ENCODE measurements at places on chromosomes 3 and 15. TPM values are rescaled to one million over a fixed set of nuclear protein-coding genes. Genes with fewer than 3 reads are reported as not detected.

GRCh38 chr15:82641129-82641798 lies 5.9 kb downstream of the CPEB1 start:
- DNase-seq: no peak

The FMN1 gene
- total RNA-seq: 29.4 TPM

The MUC20 gene
- not detected for total RNA-seq

GRCh38 chr3:171393032-171393744 lies 67.0 kb downstream of the TNIK start:
- peak; percentile 58 for DNase-seq

DNA sequence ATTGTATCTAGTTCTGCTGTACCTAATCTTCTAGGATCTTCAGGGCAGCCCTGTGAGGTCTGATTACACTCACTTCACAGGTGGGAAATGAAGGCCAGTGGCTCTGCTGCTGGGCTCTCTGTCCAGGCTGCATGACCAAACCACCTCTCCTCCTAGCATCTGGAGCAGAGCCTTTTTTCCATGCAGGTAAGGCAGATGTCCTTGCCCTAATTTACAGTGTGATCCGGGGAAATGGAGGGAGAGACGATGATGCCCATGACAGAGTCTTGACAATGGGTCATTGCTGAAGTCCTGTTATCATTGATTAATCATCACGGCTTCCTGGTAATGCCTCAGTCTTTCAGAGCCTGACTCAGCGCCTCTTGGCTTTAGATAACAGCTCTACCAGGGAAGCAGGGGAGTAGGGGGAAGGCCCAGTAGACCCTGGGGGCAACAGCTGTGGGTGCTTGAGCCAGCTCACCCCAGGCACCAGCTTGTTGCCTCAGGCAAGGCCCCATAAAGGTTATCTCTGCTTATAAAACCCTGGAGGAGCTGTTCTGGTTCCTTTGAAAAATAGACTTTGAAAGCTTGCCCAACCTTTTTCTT lies 153.4 kb downstream of the GABRG3 start:
- DNase-seq: no peak

The KNG1 gene
- total RNA-seq: not detected

DNA sequence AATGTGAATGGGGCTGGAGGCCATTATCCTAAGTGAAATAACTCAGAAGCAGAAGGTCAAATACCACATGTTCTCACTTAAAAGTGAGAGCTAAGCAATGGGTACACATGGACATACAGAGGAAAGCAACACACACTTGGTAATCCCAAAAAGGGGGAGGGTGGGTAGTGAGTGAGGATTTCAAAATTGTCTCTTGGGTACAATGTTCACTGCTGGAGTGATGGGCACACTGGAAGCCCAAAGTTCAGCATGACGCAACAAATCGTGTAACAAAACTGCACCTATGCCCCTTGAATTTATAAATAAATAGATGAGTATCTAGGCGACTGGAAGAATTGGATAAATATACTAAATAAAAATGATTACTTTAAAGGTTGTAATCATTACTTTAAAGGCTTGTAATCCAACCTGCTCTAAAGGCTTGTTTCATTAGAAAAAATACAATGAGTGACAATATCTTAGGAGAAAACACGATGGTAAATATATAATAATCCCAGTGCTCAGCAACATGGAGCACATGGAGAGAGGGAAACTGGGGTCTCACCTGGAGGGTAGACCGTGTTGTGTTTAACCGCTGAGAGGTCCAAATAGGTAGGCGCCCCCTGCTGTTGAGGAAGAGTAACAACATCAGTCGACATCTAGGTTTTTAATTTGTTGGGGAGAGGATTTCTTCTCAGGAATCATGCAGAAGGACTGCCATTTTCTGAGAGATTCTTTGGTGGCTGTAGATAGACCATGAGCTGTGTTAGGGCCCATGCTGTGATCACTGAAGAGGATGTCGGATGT lies 78.5 kb upstream of the ROBO1 start:
- no peak for DNase-seq

The AADAC gene
- total RNA-seq: not detected

DNA sequence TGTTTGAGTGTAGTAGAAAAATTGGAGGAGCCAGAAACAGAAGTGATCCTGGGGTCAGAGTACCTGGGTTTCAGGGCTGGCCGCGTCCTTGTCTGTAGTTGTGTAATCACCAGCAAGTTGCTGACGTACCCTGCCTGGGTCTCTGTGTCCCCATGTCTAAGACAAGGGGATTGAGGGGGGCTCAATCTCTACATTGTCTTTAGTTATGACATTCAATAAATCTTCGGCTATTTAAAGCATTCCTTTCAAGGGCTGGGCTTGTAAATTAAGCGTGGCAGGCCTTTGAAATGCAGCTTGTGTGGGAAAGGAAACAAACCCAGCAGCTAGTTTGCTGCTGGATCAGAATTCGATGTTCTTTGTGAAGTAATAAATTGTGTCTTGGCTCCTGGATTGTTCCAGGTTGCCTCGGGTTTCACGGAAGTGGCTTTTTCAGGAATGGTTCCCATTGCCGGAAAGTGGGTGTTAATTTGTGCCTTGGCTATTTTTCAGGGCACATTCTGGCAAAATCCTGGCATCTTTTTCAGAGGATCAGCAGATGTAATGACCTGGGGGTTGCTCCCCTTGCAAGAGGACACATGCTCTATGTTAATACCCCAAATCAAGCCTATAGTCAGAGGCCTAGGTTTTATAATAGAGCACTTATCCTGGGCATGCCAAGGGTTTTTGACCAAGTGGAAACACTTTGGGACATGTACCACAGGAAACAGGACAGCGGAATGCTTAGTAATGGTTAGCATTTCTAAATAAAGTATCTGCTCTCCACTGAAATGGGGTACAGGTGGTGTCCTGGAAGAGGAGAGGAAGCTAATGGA lies 294.8 kb upstream of the NR2E3 start:
- no peak for DNase-seq

- no peak for DNase-seq
These were observed 13.1 kb upstream of the BLOC1S6 start for GRCh38 chr15:45573961-45574629.

DNA sequence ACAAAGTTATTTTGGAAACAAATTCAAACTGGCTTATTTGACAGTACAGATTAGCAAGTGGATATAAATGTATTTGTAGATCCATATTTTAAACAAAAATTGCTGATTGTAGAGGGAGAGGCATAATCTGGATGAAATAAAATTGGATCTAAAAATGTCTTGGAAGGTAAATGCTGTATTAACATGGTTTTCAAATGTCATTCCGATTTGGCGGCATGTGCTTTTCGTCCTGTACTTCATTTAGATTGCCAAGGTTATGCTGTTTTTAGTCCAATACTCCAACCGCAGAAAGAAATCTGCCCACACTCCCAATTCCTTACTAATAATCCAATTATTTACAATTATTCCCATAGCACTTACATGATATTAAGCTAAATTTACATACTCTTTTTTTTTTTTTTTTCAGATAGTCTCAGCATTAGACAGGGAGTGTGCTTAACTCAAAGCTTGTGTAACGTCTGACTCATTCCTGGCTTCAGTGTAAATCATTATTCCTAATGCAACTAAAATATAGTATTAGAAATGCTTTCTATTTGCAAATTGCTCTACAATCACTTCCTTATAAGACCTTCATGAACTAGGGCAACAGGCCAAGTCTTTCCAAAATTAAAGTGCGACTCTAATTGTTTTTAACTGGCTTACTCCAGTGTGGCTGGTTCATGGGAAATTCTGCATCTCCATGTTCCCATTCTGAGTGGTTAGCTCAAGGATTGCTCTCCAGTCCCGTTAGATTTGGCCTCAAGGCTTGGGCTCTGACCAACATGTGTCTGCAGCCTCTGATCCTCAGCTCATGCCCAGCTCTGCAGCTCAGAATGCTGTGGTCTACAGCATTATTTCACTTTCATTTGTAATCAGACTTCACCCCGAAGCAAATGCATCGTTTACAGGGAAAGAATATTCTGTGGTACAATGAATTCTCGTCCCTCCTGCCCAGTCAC lies 103.9 kb downstream of the FBN1 start:
- DNase-seq: peak; percentile 88

DNA sequence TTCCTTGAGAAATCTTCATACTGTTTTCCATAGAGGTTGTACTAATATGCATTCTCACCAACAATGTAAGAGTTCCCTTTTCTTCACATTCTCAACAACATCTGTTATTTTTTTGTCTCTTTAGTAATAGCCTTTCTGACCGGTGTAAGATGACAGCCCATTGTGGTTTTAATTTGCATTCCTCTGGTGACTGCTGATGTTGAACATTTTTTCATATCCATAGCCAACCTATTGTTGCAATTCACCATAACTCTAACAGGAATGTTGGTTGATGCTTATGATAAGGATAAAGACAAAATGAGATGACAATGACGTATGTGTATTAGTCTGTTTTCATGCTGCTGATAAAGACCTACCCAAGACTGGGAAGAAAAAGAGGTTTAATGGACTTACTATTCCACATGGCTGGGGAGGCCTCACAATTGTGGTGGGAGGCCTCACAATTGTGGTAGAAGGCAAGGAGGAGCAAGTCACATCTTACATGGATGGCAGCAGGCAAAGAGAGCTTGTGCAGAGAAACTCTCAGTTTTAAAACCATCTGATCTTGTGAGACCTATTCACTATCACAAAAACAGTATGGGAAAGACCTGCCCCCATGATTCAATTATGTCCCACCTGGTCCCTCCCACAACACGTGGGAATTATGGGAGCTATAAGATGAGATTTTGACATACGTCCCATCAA lies 37.6 kb upstream of the RHCG start:
- DNase-seq: no peak

DNA sequence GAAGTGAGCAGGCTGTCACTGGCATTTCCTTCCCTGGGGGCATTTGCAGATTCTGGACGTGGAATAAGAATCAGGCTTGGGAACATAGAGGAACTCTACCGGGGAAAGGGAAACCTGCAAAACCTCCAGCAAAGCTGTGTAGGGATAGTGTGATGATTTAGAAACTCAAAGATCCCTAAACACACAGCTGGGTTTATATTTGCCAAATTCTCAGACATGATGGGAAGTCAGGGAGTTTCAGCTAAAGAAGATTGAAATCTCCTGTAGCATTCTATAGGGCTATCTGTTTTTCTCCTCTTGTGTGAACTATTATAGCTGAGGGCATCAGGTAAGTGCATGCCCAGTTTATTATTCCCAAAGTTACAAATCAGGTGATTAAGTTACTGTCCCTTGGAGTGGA lies 9.2 kb upstream of the CLEC3B start:
- DNase-seq: no peak

GRCh38 chr3:59426821-59427565 lies 377.2 kb upstream of the CFAP20DC start:
- peak; percentile 86 for DNase-seq

GRCh38 chr15:92393980-92394308 lies 263 bp downstream of the ST8SIA2 start:
- DNase-seq: no peak

DNA sequence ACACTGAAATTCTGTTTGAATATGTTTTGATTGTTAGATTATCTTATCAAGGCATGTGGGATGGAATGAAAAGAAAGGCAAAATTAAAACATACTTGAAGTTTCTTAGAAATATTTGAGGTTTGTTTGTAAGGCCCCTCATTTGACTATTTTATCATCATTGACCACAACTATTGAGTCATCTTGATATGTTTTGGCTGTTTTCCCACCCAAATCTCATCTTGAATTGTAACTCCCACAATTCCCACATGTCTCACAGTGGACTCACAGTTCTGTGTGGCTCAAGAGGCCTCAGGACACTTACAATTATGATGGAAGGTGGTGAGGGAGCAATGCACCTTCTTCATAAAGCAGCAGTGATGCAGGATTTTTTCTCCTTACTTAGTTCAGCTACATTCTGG lies 917.1 kb downstream of the PLOD2 start:
- DNase-seq: peak; percentile 53

GRCh38 chr15:87478687-87479072 lies 777.9 kb downstream of the NTRK3 start:
- DNase-seq: no peak

DNA sequence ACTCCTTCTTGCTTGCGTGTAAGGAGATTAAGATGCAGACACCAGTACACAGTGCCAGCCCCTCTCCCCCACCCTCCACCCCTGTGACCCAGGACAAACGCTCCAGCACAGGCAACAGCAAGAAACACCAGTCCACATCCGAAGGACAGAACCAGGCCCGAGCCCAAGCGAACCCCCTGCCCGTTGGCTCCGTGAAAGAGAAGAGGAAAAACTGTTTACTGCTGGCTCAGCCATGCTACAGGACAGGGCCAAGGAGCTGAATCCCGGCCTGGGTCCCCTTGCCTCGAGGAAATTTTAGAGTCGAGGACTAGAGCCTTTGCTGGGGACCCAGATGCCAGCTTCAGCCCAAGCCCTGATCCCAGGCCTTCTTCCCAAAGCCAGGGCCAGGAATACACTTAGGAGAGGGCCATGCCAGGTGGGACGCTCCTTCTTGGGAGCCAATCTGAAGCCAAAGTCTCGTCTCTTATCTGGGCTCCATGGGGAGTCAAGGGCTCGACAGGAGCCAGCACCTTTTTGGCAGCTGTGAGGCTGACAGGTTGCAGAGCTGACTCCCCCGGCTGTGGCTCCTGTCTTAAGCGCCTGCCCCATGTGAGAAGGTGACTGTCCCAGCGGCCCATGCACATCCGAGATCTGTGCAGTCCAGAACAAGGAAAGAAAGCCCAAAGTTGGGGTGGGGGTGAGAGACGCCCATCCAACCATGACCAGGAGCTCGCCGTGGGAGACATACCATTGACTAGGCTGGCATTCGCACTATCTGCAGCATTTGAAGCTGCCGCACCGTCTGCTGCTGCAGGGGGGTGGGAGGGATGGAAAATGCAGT lies 63.8 kb upstream of the SEC13 start:
- DNase-seq: no peak

- DNase-seq: no peak
These were observed 11.9 kb upstream of the TF start for GRCh38 chr3:133734305-133734704.

DNA sequence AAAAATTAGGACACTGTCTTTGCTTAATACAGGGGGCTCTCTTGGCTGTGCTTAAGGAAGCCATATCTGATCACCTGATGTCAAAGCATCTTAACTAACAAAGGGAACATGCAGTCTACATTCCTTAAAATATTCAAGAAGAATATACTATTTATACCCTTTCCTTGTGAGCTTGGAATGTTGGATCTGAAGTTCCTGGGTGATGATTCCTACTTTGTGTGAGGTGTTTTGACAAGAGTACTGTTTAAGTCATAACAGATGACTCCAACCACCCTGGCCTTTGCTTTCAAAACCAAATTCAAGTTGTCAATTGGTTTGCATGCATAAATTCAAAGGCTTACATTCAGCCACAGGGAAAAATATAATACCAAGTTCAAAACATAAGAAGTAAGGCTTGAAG lies 862.7 kb upstream of the SEMA6D start:
- no peak for DNase-seq

Data from IMR-90 (cell line).